ENCODE measurements at places on chromosomes 1 and 21.

DNA sequence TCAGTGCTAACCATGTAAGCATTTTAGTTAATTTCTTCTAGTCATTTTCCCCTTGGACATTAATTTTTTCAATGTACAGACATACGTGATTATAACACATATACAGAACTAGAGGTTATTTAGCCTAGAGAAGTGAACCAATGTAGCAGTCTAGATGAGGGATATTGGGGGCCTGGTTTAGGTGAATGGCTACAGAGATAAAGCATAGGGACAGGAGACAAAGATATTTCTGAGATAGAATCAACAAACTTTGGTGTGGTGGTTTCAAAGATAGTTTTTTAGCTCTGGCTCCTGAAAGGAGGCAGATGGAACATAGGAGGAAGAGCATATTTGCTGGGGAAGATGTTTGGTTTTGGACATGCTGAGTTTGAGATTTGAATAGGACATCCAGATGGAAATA lies 23.0 kb downstream of the RLF start:
- no peak for DNase-seq

DNA sequence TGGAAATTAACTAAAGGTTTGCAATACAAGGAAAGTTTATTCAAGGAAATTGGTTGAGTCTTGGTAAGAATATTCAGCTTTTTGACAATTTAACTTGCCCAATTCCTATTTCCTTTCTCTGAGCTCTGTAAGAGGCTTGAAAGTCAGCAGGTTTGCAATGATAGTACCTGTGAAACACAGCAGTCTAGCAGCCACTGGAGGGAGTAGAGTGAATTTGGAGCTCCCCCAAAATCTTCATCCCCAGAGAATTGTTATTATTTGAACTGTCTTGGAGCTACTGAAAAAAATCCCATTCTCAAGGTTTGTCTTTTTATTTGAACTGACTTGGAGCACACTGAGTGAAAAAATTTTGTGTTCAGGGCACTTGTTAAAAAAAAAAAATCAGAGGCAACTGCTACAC lies 654.2 kb upstream of the PKN2 start:
- no peak for DNase-seq

- DNase-seq, result no peak
These were observed 3.2 kb downstream of the MYOCOS start for GRCh38 chr1:171625225-171625624.

- no peak for DNase-seq
These were observed 47.5 kb upstream of the DIP2A start for GRCh38 chr21:46411236-46411635.

GRCh38 chr1:155761736-155762405 lies 73.0 kb downstream of the DAP3 start:
- no peak for DNase-seq

- DNase-seq, result no peak
These were observed 357.5 kb upstream of the RUNX1 start for GRCh38 chr21:35406635-35407034.

DNA sequence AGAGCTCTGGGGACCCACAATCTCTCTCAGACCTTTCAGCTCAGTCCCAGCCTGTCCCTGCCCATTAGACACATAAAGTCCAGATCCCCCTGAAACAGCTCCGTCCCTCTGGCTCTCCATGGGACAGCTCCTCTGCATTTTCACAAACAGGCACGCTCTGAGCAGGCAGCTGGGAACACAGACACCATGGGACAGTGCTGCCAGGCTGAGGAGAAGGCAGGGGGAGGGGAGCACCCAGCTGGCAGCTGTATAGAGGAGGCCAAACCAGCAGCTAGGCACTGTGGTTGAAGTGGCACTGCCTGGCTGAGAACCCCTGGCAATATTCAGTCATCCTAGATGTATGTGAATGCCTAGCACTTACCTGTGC lies 2.0 kb downstream of the TMEM63A start:
- no peak for DNase-seq

- no peak for DNase-seq
These were observed 21.2 kb upstream of the PRKACB start for GRCh38 chr1:84122780-84123382.

DNA sequence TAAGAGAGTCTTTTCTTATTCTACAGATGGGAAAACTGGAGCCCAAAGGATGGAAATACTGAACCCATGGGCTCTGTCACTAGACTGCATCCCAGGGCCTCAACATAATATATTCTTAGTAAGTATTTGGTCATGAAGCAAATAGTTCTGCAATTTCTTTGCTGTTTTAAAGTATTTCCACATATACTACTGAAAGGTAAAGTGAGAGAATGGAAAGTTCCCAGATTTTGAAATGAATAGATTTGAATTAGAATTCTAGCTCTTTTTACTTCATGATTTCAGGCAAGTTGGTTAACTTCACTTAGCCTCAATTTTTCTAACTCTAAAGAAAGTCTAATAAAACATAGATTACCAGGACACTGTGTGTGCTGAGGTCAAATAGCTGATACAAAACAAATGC lies 95.6 kb upstream of the FGGY start:
- DNase-seq, result no peak

DNA sequence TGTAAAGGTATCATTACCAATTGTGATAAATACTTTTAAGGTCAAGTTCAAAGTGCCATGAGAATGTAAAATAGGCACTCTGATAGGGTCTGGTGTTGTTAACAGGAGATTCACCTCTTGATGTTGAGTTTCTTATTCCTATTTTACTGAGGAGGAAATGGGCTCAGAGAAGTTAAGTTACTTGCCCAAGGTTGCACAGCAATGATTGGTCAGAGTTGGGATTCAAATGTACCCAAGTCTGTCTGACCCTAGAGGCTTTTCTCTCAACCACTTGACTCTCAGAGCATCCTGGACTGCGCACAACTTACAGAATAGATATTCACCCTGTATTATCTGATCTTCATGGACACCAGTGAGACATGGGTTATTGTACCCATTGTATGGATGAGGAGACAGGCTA lies 33.9 kb downstream of the SOX13 start:
- DNase-seq, result no peak

Measured in stimulated activated CD8-positive, alpha-beta memory T cell treated with anti-CD3 and anti-CD28 coated beads, Interleukin-7, amount 100 ng/mL, for 1 hour (primary cell).